Choroid plexus epithelial cell (primary cell): ENCODE measurements at places on chromosomes 7 and 10.

GRCh38 chr7:132446260-132446659 lies 130.0 kb downstream of the PLXNA4 start:
- DNase-seq: no peak

DNA sequence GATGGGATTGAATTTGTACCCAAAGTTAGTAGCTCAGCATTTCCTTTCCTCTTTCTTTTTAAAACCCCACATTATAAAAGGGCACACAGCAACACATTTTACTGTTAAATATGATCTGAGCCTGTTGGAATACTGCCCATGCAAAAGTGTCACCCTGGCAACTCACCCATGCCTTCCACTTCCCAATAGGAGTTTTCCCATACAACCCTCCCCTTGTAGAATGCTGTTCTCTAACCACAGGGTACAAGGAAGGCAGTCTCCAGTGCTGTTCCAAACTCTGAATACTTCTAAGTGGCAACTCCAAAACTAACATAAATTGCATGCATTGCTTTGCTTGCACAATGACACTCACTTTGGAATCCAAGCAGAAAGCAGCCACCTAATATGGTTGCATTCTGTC lies 60.8 kb downstream of the NRCAM start:
- DNase-seq: no peak

- DNase-seq: no peak
These were observed 73.9 kb downstream of the TMEM130 start for GRCh38 chr7:98795741-98796493.

GRCh38 chr7:42624471-42624870 lies 287.4 kb downstream of the C7orf25 start:
- DNase-seq: no peak

DNA sequence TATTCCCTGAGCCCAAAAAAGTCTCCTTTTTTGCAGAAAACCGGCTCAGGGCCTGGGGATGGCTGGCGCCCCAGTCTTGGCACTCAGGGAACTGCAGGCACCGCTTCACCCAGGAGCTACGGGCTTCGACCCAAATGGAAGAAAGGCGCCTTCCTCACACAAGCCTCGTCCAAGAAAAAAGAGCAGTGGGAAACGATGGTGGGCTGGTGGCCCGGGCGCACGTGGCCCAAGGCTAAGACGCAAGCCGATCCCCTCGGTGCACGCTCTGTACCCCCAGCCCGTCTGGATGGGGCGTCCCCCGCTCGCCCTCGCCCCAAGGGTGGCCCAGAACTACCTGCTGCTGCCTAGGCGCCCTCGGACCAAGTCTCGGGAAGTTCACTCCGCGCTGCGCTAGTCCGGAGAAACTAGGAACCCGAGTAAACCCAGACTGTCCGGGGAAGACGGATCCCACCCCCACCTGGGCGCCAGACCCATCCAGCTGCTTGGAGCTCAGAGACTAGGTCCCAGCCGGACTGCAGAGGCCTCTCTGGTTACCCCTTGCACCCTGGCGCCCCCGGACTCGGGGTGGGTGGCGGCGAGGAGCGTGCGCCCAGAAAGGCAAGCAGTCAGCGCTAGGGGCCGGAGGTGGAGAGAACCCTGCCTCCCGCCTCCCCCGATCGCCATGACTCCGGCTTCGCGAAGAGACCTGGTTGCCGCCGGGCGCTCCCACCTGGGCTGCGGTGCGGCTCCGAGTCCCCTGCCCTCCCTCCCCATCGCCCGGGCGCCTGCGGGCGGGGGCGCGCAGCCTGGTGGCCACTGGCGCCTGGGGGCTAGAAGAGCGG lies 76.4 kb downstream of the CALN1 start:
- DNase-seq: no peak

DNA sequence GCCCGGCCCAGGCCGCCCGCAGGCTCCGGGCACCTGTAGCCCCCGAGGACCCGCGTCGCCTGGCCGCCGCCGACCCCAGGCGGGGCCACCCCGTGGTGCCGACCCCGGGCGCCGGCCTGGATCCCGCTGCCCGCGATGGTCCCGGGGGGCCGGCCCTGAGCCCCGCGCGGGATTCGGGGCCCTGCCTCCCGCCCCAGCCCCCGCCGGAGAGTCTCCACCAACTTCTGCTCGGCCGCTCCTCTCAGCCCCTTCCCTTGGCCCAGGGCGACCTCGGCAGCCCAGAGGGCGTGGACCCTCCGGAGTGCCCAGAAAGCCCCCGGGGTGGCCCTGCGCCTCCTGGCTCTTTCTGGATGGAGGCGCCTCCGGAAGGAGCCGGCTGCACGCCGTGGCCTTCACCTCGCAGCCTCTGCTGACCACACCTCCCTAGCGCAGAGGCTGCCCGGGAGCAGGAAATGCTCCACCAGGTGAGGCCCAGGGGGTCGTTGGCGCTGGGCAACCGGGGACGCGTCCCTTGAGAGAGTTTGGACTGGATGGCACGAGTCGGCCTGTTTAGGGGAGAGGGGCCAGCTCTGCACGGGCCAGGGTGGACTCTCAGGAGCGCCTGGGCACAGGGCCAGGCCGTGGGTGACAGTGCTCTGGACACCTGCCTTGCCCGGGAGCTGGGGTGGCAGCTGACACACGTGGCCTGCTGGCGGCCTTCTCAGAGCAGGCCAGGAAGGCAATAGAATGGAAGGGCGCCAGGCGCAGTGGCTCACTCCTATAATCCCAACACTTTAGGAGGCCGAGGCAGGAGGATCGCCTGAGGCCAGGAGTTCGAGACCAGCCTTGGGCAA lies 529 bp downstream of the ZNF853 start:
- DNase-seq: no peak
